ENCODE measurements at places on chromosomes 16 and 17.

GRCh38 chr16:86649875-86650274, 71.5 kb downstream of the FOXL1 start:
- DNase-seq: no peak

GRCh38 chr17:80986816-80987475, 4.7 kb upstream of the CHMP6 start:
- peak; percentile 44 for DNase-seq

DNA sequence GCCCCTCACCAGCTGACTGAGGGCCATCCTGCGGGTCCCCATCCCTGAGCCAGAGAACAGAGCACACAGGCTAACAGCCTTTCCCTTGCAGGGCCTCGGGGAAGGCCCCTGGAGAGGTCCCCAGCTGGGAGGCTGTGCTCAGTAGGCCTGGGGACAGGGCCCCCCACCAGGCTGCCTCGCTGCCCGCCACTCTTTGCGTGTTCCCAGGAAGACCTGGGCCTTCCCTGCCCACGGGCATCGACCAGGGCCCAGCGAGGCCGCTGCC, 785 bp downstream of the HID1 start:
- no peak for DNase-seq

DNA sequence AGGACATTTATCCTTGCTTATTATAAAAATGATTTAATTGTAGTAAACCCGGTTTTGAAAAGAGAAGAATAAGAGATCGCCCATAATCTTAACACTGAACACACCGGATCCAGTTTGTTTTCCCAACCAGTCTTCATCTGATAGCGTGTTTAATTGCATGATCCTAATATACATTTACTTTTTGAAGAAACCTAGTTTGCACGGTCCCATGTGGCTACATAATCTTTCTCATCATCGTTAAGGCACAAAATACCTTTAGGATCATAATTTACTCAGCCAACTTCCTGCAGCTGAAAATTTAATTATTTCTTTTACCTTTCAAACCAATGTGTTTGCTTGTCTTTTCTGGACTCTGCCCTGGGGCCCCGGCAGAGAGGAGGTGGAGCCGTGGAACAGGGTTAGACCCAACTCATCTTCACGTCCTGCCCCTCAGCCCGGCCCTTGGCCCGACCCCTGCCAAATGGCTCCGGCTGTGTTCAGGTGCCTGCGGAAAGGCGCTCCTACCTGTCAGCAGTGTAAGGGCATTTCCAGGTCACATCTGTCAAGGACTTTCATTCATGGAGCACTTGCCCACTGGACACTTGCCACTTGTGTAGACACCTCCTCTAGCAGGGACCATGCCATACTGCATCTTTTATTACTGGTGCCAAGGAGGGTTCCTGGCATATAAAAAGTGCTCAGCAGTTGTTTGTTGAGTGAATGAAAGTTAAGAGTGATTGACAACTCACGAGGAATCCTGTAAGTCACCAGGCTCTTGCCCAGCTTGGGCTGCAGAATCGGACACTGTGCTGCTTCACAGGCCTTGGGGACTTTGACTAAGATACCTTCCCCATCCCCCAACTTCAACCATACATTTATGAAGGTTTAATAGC, 28.6 kb downstream of the SMARCE1 start:
- no peak for DNase-seq

DNA sequence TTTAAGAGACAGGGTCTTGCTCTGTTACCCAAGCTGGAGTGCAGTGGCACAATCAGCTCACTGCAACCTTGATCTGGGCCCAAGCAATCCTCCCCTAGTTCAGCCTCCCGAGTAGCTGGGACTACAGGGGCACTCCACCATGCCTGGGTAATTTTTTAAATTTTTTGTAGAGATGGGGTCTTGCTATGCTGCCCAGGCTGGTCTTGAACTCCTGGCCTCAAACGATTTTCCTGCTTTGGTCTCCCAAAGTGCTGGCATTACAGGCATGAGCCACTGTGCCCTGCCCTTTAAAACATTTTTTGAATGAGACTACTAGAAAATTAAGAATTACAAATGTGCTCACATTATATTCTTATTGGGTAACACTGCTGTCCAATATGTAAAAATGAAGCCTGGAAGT, 161.7 kb upstream of the FAM20A start:
- DNase-seq: no peak

DNA sequence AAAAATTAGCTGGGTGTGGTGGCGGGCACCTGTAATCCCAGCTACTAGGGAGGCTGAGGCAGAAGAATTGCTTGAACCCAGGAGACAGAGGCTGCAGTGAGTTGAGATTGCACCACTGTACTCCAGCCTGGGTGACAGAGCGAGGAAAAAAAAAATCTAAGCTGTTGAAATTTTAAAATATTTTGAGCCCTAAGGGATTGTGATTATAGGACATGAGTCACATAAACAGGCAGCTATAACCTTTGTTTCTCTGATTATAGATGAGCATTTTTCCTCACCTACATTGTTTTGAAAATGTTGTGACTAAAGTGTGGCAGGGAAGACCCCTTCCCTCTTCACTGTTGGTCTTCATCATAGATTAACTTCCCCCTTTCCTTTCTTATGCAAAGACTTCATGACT, 135.5 kb downstream of the MGAT5B start:
- no peak for DNase-seq

GRCh38 chr17:18992454-18993130, 12.0 kb downstream of the FAM83G start:
- peak; percentile 64 for DNase-seq

DNA sequence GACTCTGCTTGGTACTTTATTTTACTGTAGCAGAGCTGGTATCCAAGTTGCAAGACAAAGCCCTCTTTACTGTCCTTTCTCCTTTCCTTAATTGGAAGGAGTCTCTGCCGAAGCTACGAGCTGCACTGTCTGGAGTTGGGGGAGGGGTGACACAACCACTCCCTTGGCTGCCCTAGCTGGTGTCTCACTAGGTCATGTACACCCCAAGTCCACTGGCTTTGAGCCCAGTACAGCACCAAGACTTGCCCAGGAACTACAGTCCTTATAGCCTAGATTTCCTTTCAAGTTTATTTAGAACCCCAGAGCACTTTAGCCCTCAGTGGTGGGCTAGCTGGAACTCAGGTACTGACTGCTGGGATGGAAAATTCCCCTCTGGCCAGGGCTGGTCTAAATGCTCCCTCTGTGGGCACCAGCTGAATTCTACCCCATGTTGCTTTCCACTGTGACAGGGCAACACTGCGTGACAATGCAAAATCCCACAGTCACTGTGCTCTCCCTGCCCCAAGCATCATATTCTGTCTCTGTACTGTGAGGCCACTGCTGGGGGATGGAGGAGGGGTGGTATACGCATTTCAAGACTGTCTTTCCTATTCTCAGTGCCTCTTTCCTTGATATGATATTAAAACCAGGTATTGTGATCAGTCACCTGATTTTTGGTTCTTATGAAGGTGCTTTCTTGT, 18.4 kb downstream of the EFCAB5 start:
- DNase-seq: no peak

DNA sequence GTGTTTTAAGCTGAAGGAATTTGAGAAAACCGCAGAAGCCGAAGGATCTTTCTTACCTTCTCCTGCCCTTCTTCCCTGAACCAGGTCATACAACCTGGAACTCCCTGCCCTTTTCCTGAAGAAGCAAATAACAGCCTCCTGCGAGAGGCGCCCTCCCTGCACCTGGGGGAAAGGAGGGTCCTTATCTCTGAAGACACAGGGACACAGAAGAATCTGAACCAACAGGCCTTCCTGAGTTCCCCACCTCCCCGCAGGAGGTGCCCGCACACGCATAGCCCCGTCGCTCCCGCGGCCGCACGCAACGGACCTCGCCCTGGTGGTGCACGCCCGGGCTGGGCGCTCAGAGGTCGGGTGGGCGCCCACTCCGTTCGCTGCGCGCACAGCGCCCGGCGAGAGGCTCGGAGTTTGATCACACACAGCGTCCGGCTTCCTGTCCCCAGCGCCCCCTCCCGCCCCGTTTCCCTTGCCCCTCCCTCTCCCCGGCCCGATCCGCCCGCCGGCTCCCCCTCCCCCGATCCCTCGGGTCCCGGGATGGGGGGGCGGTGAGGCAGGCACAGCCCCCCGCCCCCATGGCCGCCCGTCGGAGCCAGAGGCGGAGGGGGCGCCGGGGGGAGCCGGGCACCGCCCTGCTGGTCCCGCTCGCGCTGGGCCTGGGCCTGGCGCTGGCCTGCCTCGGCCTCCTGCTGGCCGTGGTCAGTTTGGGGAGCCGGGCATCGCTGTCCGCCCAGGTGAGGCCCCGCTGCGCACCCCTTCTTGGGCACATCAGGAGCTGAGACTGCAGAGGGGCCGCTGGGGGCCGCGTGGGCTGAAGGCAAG, at the start of gene TNFSF12:
TSS of gene TNFSF12 (plus strand) at position 474 of the 816 bp plus-strand sequence. CDS start at position 570, 96 bp downstream.
- peak; percentile 89 for DNase-seq

GRCh38 chr17:45672301-45672700, 111.8 kb upstream of the CRHR1 start:
- no peak for DNase-seq

DNA sequence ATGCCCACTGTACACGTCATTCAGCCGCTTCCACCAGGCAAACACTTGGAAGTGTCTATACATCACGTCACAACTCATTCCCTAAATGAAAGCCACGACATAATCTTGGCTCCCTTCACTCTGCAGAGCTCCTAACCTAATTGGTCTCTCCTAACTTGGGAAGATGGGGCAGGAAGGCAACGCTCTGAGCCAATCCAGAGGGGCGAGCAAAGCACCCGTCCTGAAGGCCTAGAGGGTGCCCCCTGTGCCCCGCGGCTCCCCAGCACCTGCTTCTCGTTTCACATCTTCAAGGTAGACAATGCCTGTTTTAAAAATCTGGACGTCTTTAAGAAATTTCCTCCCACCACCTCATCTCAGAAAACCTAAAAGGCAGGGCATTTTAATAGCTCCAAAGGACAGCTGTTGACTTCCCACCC, 1.0 kb downstream of the CSNK2A2 start:
- DNase-seq: no peak

GRCh38 chr17:31373150-31374093, 18.1 kb upstream of the RAB11FIP4 start:
- DNase-seq: no peak

DNA sequence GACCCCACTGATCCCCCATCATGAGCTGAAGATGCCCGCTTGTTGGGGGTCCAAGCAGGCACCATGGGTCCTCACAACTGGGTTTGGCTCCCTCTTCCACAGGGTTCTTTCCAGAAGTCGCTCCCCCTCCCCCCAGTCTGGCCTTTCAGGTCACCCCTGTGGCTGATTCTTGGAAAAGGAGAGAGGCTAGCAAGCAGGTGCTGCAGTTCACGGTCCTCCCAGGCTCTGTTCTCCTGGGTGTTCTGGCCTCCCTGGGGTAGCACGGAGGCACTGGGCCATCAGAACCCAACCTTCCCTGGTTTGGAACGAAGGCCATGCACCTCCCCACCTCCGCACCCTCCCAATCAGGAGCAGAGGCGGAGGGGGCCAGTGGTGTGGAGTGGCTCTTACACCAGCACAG, 18.9 kb downstream of the CACNA1G start:
- DNase-seq: no peak
